NCI-H524 (cell line): ENCODE measurements at places on chromosomes 13 and 19.
A peak's percentile ranks its signal among the peaks of the same experiment; 100 is the strongest.

DNA sequence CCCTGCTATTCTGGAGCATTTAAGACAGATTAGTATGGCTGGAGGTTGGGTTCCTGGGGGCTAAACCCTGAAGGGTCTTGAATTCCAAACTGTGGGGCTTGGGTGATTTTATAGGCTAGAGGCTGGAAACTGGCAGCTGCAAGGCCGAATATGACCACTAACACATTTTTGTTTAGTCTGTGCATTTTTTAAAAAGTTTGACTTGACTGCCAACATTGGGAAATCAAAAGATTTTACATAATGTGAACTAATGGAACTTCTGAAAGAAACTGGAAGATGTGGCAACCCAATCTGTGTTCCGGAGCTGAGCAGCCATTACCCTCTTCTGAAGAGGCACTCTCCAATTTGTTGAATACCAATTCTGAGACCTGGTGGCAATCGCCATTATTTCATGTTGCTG lies 5.1 kb downstream of the ZNF784 start:
- no peak for DNase-seq

GRCh38 chr13:42381165-42381425 lies 109.1 kb downstream of the AKAP11 start:
- no peak for DNase-seq

GRCh38 chr13:44336934-44337333 lies 36.7 kb upstream of the SERP2 start:
- no peak for DNase-seq

GRCh38 chr19:7596211-7596937 lies 711 bp downstream of the CAMSAP3 start:
- DNase-seq, result no peak

DNA sequence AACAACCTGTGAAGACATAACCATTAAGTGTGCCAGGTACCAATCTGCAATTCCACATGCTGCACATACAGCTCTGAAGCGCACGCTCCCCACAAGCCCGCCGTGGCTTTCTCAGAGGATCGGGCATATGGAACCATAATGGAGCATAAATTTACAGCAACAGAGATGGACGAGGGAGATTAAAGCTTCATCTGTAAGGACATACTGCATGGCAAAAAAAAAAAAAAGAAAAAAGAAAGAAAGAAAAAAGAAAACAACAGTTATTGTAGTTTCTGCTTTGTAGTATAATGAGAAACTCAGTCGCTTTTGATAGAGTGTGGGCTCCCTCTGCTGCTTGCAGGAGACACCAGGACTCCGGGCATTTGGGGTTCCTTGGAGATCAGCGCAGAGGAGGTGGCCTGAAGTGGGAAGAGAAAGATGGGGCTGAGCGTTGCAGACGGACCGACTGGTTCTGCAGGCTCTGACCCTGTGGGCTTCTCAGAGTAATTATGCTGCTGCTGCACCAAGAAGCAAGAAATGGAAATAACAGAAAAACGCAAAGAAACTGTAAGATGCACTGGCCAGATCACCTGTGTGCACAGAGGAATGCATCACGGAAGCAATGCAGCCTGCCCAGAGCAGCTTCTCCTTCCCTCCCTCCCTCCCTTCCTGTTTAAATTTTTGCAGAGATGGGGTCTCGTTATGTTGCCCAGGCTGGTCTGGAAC lies 10.8 kb upstream of the PDCD5 start:
- DNase-seq, result peak; percentile 49

DNA sequence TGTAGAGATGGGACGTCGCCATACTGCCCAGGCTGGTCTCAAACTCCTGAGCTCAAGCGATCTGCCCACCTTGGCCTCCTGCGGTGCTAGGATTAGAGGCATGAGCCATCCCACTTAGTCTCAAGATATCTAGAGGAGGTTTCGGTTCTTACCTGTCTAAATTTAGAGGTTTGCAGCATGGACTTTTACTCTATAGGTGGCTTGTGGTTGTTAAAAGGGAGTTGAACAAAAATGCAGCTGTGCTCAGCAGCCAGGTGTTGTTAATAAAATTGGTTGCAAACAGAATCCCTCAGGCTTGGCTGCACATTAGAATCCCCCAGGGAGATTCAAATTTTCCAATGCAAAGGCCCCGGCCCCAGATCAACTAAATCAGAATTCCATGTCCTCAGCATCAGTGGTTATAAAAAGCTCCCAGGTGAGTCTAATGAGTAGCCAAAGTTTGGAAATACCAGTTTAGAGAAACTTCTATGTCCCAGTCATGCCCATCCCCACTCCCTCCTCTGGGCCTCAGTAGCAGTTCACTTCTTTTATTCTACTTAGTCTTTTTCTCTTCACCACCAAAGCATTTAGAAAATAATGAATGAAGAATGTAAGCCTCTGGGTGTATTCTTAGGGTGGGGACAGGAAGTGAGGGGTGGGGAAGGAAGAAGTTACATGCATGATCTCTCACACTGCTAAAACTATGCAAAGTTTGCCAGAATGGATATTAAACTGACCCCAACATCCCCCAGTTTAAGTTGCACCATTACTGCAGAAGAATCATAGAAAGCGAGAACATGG lies 471.0 kb downstream of the COG6 start:
- DNase-seq, result no peak

- DNase-seq, result no peak
Measured at GRCh38 chr13:23919006-23919405, 21.7 kb upstream of the C1QTNF9B start.

DNA sequence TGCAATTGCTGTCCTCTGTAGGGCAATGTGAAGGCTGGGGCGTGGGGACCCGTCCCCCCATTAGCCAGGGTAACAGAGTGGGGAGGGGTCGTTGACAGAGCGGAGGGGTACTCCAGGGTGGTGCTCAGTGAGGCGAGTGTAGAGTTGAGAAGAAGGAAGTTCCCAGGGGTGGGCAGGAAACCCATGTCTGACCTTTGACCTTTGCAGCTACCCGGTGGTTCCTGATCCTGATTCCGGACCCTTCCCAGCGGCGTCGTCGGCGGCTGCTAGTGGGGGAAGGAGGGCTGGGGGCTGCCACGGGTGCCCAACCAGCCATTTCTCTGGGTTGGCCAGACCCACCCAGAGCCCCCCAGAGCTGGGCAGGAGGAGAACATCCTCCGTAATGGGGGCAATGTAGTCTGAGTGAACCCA lies 2.1 kb upstream of the PLVAP start:
- DNase-seq, result no peak

GRCh38 chr19:48230555-48231129 lies 25.1 kb downstream of the CARD8 start:
- no peak for DNase-seq

- DNase-seq, result no peak
Measured at GRCh38 chr13:54573186-54573585, 1544.6 kb downstream of the OLFM4 start.

DNA sequence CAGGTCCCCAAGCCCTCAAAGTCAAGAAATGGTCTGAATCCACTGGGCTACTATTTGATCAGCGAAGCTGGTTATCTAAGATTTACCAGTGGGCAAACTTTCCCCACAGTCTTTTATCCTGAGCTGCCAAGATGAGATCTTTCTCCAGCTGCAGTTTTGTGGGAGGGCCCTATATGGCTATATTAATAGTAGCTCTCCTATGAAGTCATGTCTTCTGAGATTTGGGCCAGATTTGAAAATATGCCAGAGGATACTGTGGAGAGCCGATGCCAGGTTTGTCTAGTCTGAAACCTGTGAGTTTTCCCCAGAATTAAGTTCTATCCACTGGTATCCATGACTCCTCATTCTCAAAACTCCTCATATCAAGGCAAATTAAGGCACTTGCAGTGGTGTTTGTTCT lies 173.2 kb downstream of the FLT1 start:
- no peak for DNase-seq

DNA sequence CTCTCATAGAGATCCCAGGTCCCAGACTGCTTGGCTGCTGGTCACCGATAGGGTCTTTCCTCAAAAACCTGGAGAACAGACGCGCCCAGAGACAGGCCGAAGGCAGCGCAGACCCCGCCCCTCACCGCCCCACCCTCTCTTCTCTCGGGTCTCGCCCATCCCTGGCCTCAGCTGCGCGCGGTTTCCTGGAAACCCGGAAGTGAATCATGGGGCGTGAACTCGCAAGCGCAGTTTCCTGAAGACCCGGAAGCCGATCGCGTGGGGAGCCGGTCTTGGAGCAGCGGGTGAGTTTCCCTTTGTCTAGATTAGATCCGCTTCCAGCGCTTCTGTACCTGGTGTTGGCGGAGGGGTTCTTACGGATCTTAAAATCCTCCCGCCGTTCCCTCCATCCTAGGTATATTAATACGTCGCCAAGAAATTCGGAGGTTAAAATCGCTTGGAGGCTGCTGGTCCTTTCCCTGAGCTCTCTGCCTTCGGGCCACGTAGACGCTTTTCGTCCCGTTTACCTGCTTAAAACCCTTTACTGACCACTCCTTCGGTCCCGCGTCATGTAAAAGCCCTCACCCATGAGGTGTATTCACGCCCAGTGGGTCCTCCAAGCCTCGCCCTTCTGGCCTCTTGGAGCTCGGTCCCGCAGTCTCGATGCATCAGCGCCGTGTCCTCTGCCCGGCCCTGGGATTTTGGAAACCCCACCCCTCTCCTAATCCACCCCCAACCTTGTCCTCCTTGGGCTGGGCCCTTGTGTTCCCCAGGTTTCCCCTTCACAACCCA lies at the start of gene ZNF578:
Gene ZNF578, plus strand, starts transcription at position 230 of the 771 bp plus-strand sequence. CDS start 48,293 bp downstream, outside the sequence.
- DNase-seq, result peak; percentile 80

DNA sequence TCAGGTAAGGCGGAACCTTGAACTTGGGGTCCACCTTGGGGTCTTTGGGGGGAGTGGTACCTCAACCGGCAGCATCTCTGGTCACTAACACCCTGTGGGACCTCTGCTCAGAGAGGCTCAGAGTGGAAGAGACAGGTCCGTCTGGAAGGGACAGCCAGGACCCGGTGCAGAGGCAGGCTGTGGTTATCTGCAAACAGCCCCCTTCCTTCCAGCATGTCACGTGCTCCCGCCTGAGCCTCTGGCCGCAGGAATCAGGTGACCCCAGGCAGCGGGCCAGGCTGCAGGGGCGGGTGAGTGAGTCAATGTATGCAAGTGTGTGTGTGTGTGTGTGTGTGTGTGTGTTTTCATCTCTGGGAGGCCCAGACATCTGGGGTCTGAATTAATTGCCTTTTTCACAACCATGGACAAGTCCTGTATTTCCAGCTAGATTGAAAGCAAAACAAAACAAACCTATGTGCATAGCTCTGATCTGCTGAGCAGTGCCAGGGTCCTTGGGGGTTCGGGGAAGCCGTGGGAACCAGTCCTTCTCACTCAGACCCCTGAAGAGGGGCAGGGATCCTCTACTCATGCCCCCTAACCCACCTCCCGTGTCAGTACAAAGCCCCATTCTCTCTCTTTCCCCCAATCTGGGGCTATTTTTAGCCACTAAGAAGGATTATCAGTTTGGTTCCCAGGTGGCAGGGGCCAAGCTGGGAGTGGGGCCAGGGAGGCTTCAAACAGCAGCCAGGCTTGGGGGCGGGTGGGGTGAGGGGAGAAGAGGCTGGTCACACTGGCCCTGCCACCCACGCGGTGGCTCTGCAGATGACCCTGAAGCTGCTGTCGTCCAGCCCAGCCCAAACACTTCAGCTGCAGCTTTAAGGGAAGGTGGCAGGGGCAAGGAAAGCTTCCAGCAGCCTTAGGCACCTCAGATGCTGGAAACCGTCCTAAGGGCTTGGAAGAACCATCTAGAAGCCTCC lies 31.4 kb downstream of the CERS4 start:
- DNase-seq, result peak; percentile 85

DNA sequence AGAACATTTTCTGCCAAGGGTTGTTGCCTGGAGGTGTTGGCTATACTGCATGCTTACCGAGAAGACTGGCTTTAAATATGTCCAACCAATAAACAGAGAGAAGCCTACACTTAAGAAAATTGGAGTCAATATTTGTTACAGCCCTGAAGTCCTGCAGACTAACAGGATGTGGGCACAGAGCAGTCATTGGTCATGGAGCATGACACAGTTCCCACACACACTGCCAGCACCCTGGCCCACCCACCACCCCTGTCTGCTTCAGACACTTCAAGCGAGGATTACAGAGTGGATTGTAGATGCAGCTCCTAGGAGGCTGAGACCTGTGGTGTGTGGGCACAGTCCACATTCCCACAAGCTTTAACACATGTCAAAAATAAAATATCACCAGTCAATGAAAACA lies 21.0 kb upstream of the SERP2 start:
- no peak for DNase-seq

- no peak for DNase-seq
Measured at GRCh38 chr13:79869326-79869725, 388.4 kb downstream of the NDFIP2 start.

DNA sequence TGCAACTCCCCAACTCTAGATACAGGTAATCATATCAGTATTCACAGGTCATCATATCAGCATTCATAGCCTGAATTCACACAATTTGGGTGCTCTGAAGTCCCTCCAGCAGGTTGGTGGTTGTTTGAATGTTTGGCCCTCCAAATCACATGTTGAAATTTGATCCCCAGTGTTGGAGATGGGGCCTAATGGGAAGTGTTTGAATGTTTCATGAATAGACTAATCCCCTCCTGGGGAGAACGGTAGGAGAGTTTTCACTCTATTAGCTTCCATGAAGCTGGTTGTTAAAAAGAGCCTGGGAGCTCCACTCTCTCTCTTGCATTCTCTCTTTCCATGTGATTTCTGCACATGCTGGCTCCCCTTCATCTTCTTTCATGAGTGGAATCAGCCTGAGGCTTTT lies 288.6 kb upstream of the PCDH9 start:
- DNase-seq, result peak; percentile 19

DNA sequence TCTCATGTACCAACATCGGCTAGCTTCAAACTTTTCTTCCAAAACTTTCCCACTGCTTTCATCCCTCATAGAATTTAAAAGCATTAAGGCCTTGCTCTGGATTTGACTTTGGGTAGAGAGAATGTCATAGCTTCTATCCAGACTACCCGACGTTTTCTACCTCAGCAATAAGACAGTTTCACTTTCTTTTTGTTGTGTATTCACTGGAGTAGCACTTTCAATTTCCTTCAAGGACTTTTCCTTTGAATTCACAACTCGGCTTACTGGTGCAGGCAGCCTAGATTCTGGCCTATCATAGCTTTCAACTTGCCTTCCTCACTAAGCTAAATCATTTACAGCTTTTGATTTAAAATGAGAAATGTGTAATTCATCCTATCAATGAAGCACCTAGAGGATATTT lies 420.4 kb upstream of the GPC6 start:
- DNase-seq, result no peak
